H9 (cell line): ENCODE measurements at places on chromosomes 13 and 19. TPM values are rescaled to one million over a fixed set of nuclear protein-coding genes. Genes with fewer than 3 reads are reported as not detected.
A peak's percentile ranks its signal among the peaks of the same experiment; 100 is the strongest.

ZNF85 gene
- 24.5 and 26.8 TPM in 2 replicates for total RNA-seq

RAD23A gene
- total RNA-seq, result 62.2 and 67.0 TPM in 2 replicates

IL4I1 gene
- total RNA-seq, result 0.29 and 0.61 TPM in 2 replicates

NTN5 gene
- total RNA-seq, result 0.33 and 0.55 TPM in 2 replicates

GRCh38 chr13:20972731-20973130 lies 70.2 kb upstream of the XPO4 start:
- DNase-seq, result no peak

DNA sequence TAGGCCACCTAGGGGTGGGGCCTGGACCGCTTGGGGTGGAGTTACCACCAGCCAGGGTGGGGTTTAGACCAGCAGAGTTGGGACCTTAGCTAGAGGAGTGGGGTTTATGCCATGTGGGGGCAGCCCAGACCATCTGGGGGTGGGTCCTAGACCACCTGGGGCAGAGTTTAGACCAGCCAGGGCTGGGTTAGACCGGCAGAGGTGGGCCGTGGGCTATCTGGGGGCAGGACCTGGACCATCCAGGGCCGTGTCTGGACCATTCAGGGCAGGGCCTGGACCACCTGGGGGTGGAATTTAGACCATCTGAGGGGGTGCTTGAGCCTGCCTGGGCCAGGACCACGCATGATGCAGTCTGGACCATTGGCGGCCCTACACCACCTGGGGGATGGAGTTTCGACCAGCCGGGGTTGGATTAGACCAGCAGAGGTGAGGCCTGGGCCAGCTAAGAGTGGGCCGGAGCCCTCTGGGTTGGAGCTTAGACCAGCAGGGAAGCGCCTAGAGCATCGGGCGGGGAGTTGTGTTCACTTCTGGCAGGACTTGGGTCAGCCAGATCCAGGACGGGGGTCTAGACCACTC lies 10.0 kb upstream of the CACNG6 start:
- DNase-seq, result peak; percentile 78

- peak; percentile 45 for DNase-seq
Observed at GRCh38 chr19:13937479-13938300, 527 bp downstream of the PODNL1 start.

- no peak for DNase-seq
Observed at GRCh38 chr13:44425041-44425814, 51.6 kb downstream of the SERP2 start.

GRCh38 chr19:3671680-3672574 lies 28.3 kb downstream of the PIP5K1C start:
- DNase-seq, result no peak

DNA sequence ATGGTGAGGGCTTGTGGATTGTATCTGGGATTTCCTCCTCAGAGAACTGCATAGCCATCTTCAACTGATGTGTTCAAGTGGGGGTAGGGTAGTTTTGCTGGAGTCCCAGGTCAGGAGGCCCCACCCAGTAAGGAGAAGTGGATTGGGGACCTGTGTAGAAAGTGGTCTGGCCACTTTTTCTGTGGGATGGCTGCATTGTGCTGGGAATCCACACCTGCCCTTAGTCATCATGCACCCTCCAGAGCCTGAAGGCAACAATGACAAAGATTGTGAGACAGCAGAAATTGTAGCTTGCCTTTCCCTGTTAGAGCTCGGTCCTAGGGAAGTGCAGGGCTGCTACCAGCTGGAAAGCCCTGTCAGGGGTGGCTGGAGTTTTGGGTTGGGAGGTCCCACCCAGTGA lies 255.4 kb downstream of the NDFIP2 start:
- no peak for DNase-seq

DNA sequence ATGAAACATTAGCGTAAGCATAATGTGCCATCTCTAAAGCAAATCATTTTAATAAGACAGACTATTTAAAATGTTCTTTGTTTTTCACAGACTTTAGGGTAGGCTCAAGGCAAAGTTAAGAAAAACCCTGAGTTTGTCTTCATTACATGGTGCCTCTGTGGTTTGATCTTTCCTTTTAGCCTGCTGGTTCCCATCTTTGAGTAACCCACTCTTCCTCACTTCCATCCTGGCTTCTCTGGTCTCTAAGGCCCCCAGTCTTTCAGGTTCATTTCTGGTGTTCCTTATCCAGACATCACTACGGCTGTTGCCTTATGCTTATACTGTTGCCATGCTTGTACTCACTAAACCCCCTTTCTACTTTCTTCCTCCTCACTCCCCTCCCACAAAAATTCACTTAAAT lies 38.4 kb downstream of the DACH1 start:
- no peak for DNase-seq

DNA sequence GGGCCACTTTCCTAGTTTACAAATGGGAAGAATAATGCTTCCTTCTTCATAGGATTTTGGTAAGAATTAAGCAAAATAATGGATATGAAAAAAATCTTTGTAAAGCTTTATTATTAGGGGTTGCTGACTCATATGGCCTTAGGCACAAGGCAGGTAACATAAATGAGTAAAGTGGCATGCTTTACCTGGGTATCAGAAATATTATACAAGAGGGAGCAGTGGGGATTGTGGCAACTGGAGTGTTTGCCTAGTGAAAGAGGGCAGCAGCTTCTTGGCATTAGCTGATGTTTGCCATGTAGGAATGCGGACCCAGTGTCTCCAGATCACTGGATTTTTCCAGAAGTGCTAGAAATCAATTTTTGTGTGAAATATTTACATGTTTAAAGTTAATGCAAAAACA lies 19.5 kb downstream of the WDFY2 start:
- no peak for DNase-seq

- DNase-seq, result no peak
Observed at GRCh38 chr19:10431254-10431942, 11.1 kb downstream of the PDE4A start.

DNA sequence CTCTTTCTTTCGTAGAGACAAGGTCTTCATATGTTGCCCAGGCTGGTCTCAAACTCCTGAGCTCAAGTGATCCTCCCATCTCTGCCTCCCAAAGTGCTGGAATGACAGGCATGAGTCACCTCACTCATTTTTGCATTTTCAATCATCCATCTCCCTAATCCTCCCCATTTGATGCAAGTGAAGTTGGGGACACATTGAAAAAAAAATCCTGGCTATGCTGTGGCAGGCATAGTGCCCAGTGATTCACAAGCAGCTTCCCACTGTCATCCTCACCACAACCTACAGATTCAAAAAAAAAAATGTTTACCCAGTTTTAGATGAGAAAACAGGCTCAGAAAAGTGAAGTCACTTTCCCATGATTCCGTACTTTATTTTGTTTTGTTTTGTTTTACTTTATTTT lies 44.7 kb upstream of the USP29 start:
- no peak for DNase-seq

DNA sequence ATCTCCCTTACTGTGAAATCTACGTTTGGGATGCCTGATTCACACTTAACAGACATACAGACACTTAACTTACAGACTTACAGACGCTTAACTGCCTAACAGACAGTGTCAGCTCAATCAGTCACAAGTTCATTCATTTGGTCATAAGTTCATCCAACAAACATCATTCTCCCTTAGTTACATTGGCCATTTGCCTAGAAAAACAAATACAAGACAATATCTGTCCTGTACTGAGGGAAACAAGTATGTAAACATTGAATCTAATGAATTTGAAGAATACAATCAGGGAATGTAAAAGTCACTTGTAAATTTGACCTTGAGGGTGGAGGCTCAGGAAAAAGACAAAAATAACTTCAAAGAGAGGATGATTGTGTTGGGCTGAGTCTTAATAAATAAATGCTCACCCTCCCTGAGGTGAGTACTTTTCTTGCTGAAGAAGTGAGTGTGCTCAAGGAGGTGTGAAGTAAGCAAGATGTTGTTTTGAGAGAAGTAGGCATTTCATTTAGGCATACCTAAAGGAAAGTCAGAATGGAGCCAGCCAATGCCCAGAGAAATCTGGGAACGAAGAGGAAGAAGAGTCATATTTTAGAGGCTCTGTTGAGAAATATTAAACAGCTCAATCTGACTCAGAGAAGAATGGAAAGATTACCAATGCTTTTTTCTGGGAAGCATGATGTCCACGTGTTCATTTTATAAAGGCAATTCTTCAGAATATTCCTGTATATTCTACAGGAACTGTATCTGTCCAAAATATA lies 958.4 kb upstream of the SLC10A2 start:
- DNase-seq, result no peak

- no peak for DNase-seq
Observed at GRCh38 chr19:38213911-38214625, 10.0 kb downstream of the DPF1 start.
